ENCODE measurements at places on chromosomes 11 and 22.

GRCh38 chr11:17986711-17987220 is 26.1 kb downstream of the SERGEF start:
- no peak for DNase-seq

DNA sequence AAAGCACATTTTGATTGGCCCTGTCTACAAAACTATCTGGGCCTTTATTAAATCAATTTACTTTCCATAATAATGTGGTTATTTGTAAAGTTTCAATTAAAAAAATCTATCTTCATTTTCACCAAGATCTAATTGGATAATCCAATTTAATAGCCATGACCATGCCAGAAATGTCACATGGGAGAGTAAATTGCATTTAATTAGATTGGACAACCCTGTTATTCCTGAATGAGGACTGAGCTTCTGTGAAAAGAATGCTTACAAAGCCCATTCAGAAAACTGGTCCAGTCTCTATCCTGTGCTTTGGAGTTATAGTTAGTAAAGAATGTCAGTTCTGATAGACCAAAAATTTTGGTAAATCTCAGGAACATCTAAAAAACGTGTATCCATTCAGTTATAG is 541.9 kb upstream of the ANO5 start:
- no peak for DNase-seq

GRCh38 chr11:125429807-125430678 is 66.0 kb downstream of the FEZ1 start:
- no peak for DNase-seq

- no peak for DNase-seq
These were observed 60.6 kb upstream of the CRYBB3 start for GRCh38 chr22:25139062-25139461.

DNA sequence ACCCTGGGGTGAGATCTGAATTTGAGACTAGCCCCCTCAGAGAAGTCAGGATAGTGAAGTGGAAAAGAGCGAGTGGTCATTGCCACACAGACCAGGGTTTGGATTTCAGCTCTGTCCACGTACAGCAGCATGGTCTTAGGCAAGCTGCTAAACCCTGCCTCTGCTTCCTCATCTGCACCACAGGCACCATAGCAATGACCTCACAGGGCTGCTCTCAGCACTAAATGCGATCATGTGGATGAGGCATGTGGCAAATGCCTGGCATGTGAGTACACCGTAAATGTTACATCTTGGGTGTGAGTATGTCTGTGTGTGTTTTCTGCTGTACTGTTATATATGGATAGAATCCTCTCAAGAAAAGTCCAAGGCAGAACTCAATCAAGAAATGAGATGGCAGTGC is 15.8 kb downstream of the NAV2 start:
- DNase-seq, result no peak

Data from NCI-H2081 treated with DMSO at 0.1 percent for 48 hours (cell line).